Small intestine (tissue), 16 donors: ENCODE measurements at places on chromosomes 2 and 18.

DNA sequence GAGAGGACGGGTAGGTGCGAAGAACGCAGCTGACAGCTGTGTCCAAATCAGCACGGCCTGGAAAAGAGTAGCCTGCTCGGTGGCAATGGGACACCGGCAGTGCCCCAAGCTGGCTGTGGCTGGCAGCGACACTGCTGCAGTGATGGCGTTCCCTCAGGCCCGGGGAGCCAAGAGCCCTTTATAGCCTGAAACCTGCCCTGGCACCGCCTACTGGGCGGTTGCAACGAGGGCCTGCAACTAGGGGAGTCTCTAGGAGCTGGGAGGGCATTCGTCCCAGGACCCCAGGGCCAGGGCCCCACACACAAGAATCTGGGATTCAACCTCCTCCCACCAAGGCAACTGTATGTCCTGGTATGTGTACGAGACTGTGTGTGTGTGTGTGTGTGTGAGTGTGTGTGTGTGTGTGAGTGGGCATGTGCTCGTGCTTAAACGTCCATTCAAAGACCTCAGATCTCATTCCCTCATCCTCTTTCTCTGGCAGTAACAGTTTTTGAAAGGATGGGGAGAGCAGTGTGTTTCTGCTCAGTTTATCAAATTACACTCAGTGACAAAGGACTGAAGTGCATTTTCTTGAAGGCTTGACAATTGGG lies 6.8 kb upstream of the CYP26B1 start:
- no peak for DNase-seq

DNA sequence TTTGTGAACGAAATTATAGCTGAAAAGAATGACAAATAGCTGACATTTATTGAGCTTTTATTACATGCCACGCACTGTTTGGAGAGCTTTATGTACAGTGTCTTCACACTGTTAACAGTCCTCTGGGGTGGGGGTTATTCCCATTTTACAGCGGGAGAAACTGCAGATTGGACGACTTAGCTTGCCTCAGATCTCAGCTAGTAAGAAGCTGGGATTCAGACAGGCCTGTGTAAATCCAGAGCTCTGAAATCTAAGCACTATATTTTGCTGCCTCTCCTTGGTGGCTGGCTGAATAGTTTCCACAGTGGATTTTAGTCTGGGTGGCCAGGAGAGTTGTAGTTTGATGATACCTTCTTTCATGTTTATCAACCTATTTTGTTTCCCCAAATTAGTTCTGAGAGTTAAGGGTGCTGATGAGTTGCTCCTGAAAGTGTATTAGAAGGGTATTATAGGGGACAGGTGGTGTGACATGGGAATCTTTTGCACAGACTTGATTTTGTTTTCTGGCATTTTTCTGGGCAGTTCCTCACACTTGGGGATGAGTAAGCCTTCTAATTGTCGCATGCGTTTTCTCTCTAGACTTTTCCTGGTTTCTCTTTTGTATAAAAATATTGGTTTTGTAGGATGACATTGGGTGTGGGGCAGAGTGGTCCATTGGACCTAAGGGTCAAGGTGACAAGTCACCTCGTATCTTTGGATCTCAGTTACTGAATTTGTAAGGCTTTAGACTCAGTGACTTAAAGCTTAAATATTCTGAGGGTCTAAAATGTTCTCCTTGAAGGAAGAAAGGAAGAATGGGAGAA lies 1.5 kb downstream of the ACSL3 start:
- peak; percentile 44 for DNase-seq

DNA sequence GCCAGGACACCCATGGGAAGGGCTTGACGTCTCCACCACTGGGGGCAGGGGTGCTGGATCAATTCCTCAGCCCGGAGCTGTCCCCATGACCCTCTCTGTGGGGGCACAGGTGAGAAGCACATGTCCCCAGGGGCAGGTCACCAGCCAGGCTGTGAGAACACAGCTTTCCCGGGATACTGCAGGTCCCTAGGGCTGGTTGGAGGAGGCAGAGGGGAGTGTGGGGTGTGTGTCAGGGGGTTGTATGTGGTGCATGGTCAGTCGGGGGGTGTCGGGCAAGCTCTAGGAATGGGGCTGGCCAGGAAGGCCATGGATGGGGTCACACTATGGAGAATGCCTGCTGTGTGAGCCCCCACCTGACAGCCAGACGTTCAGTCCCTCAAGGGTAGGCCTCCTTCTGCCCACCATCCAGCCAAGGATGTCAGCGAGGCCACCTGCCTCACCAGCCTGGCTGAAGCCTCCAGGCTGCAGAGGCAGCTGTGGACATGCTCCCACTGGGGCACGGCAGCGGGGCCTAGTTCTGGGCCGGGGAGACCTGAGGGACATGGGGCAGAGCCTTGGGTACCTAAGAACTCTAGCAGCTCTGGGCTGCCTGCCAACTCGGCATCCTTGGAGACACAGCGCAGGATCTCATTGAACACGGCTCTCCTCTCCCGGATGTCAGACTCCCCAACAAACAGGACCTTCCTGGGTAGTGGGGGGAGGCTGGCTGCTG lies 10.3 kb downstream of the HS1BP3 start:
- no peak for DNase-seq

DNA sequence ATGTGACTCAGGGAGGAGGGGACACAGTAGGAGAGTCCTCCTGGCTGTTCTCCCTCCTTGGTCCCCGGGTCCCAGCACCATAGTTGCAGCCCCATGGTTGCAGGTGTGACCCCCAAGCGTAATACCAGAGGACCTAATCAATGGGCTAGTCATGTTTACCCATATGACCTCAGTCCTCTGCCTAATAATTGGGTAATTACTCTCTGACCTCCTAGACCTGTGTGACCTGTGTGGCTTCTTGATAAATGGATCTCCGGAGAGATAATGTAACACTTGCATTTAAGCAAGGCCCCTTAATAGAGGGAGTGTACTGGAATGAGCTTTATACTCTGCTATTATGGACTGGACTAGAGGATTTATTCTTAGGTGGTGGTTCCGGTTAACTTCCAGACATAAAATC lies 32.2 kb upstream of the GMCL1 start:
- no peak for DNase-seq

DNA sequence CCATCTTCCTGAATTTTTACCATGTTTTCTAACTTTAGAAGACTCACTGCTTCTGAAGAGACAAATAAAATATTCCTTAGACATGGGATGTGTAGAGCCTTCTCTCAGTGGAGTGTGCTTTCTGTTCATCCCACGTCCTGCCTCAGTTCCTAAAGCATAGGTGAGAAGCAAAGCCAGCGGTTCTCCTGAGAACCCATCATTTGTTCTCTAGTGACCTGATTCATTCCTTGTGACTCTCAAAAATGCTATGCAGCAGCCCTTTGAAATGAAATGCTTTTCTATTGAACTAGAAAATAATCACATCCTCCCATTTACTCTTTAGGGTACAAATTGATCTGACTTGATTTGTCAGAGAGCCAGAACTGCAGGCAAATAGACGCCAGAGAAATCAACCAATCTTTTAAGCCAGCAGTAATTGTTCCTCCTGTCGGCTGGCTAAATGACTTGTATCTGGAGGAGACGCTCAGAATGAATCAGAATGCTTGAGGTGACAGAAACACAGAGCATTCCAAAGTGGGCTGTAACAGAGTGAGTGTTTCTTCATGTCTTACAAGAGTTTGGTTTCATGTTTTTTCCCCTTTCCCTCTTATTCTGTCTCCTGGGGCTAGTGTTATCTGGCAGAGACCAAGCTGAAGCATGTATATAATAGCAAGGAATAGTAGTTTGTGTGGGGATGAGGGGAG lies 81.3 kb upstream of the TMEM178A start:
- DNase-seq: no peak

- DNase-seq: no peak
Measured at GRCh38 chr2:96656540-96656939, 14.0 kb downstream of the FER1L5 start.

DNA sequence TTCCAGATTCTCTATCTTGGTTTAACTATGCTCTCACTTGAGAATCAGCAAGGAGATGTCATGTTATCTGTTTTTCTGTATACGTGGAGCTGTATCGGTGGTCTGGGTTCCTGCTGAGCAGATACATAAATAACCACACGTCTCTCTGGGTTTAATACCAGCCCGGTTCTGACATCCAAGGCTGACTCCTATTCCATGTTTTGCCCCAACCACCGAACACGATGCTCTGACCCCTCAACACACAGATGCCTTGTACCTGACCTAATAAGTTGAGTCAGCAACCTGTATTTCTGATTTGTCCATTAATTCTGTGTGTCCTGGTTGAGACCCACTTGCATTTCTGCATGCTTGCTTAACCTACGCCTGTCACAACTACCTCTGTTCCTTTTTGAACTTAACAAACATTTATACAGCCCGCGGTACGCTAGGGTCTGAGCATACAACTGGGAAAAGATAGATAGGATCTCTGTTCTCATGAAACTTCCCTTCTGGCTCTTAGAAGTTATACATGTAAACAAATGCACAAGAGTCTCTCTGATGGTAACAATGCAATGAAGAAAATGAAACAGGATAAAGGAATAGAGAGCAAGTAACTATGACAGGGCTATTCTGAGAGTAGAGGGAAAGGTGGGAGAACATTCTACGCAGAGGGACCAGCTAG lies 480.4 kb downstream of the PARD3B start:
- no peak for DNase-seq

GRCh38 chr2:142873831-142874287 lies 3.6 kb upstream of the KYNU start:
- no peak for DNase-seq

GRCh38 chr2:192377173-192377572 lies 182.4 kb upstream of the TMEFF2 start:
- DNase-seq: no peak

DNA sequence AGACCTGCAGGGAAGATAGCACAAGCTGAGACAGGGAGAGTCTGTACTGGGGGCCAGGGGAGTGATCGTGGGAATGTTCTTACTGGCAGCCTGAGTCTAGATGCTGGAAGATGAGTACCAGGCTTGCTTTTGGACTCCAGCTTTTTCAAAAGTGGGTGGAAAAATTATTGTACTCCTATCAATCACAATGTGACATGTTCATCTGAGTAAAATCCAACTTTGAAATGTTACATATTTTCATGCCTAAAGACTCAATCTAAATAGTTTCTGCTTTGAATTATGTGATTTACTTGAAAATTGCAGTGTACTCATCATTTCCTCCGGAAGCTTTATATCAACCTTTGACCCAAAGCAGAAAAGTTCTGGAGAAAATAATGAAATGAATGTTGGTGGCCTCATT lies 49.7 kb upstream of the ST3GAL5 start:
- DNase-seq: no peak

GRCh38 chr2:240232961-240233884 lies 92.8 kb upstream of the OTOS start:
- peak; percentile 74 for DNase-seq

DNA sequence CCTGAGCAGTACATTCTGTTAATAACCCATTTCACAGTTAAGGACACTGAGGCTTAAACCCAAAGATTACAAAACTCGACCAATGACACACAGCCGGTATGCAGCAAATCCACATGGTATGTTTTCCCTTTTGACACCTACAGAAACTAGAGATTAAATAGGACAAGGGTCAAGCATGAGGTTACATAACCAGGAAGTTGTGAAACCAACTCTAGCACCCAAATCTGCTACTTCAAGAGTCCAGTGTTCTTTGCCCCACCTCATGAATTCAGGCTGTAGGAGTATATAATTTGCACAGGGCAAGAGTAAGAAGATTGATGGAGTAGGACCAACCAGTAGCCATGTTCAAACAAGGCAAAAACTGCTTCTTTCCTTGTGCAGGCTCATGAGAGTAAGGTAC lies 249.8 kb downstream of the BCL11A start:
- peak; percentile 69 for DNase-seq

- no peak for DNase-seq
Measured at GRCh38 chr2:191230174-191230573, 15.0 kb upstream of the MYO1B start.

- no peak for DNase-seq
Measured at GRCh38 chr2:27121906-27122305, 1.7 kb upstream of the ABHD1 start.

DNA sequence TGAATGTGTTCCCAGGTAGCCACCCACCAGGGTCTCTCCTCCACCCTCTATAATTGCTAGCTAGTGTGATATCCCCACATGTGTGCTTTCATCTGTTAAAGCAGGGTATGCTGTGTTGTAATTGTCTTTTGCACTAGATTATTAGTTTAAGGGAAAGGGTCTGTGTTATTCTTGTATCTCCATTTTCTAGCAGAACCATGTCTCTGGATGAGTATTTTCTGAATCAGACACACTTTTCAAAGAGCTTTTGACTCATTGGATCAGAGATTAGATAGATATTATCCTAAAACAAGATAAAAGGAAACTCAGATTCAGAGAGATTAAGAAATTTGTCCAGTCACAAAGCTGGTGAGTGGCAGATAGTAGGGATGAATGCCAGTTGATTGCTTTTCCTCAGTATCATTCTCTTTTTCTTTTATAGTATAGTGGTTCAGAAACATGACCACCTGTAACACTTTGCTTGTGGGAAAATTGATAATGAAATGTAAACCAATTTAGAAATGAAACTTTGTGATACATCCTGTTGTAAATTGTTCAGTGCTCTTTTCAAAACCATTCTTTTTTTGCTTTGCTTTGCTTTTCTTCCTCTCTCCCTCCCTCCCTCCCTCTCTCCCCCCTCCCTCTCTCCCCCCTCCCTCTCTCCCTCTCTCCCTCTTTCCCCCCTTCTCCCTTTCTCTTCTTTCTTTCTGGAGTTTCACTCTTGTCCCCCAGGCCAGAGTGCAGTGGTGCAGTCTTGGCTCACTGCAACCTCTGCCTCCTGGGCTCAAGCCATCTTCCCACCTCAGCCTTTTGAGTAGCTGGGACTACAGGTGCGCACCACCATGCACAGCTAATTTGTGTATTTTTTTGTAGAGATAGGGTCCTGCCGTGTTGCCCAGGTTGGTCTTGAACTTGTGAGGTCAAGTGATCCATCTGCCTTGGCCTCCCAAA lies 7.4 kb downstream of the MIB1 start:
- DNase-seq: no peak

- no peak for DNase-seq
Measured at GRCh38 chr18:2970772-2971659, 41.9 kb downstream of the LPIN2 start.

- DNase-seq: no peak
Measured at GRCh38 chr2:12219761-12220160, 473.3 kb downstream of the LPIN1 start.

DNA sequence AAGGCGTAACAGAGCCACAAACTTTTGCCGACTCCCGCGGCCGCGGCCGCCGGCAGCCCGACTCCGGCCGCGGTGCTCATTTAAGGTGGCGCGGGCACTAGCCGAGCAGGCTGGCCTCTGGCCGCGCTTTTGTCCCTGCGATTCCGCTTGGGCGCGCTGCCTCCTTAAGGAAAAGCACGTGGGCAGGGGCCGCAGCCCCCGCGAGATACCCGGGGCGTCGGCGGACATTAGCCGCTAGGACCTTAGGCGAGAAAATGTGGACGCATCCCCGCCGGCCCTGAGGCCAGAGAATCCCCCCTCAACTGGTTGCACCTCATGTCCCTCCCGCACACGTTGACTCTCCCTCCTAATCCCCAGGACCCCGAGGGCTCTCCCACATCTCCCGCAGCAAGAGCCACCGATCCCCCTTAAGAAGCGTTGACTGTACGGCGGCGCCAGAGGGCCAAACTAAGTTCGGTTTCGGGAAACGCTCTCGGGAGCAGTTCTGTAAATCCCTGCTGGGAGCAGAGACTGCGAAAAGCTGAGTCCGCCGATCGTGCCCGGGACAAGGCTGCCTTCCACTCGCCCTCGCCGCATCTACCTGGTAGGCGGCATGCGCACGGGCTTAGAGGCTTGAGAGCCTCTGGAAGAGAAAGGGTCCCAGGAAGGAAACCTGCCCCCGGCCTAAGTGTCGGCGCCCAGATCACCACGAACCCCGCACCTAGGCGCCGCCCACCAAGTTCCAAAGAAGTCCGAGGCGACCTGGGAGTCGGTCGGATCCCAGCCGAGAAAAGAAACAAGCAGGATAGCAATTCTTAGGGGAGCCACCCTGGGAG lies 1.8 kb upstream of the SATB2 start:
- peak; percentile 97 for DNase-seq
